ENCODE measurements at places on chromosomes 6 and 20. TPM values are rescaled to one million over a fixed set of nuclear protein-coding genes. Genes with fewer than 3 reads are reported as not detected.

RNF144B gene
- 9.8 TPM for total RNA-seq

PDYN gene
- total RNA-seq = not detected

DNA sequence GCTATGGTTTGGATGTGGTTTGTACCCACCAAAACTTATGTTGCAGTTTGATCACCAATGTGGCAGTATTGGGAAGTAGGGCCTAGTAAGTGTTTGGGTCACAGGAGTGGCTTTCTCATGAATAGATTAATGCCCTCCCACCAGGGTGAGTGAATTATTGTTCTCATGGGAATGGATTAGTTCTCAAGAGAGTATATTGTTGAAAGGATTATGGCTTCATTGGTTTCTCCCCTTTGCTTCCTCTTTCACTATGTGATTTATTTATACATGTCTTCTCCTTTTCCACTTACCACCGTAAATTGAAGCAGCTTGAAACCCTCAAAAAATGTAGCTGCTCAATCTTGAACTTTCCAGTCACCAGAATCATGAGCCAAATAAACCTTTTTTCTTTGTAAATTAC is 10.8 kb downstream of the UFL1 start:
- no peak overlapping the region for H3K27ac ChIP-seq
- peaks cover 18% of the 10 kb centered on the region for H3K4me1 ChIP-seq
- H3K36me3 ChIP-seq = no peaks in the 10 kb centered on the region
- no peak for DNase-seq
- no peak overlapping the region for H3K4me3 ChIP-seq

DNA sequence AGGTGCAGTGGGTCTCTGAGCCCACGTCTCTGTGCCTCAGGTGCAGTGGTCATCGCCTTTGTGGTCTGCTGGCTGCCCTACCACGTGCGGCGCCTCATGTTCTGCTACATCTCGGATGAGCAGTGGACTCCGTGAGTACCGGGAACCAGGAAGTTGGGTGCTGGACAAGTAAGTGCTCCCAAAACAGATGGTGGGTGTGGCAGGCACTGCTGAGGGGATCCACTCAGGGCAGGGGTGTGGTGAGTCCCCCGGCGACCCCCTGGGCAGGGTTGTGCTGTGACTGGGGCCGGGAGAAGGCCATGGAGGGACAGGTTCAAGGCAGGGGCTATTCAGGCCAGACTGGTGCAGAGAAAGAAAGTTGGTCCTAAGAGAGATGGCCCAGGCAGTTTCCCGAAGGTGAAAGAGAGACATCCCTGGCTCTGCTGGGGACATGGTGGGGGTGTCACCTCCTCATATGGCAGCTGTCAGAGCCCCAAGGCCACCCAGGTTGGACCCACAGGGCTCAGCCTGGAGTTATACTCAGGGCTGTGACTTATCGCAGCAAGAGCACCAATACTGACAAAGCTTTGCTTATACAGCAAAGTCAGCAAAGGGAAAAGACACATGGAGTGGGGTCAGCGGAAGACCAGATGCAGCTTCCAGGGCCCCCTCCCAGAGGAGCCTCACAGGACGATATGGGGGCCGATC is 37.9 kb upstream of the MRGBP start:
- no peak overlapping the region for H3K27ac ChIP-seq
- no peak for DNase-seq
- no peaks in the 10 kb centered on the region for H3K4me1 ChIP-seq
- no peaks in the 10 kb centered on the region for H3K27me3 ChIP-seq

DNA sequence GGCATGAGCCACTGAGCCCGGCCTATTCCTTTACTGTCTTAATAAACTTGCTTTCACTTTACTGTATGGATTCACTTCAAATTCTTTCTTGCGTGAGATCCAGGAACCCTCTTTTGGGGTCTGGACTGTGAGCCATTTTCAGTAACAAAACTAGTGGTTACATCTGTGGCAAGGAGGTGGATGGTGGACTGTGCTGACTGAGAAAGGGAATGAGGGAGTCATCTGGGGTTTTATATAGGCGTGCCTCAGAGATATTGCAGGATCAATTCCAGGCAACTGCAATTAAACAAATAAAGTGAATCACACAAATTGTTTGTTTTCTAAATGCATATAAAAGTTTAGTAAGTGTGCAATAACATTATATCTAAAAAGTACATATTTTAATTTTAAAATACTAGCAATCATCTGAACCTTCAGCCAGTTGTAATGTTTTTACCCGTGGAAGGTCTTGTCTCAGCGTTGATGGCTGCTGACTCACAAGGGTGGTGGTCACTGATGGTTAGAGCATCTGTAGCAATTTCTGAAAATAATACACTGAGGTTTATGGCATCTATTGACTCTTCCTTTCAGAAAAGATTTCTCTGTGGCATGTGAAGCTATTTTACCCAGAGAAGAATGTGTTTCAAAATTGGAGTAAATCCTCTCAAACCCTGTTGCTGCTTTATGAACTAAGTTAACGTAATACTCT is 111.4 kb upstream of the FKBP1C start:
- H3K27me3 ChIP-seq = no peaks in the 10 kb centered on the region
- H3K36me3 ChIP-seq = no peaks in the 10 kb centered on the region
- DNase-seq = no peak
- H3K4me3 ChIP-seq = no peak overlapping the region
